ENCODE measurements at places on chromosomes 2 and 18.

DNA sequence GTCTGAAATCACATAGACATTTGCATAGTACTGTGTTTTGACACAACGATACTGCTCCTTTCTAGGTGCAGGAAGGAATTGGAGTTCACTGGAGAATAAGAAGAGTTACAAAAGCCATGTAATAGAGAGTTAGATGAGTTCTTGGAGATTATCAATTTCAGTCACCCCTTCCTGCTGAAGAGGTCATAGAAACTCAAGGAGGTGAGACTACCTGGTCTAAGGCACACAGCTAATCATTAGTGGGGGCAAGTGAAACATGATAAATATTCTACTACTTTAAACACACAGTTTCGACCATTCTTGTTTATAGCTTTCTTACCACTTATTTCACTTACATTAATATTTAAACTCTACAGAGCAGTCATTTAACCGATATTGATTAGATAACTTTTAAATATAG is 286.9 kb upstream of the NXPH2 start:
- DNase-seq: no peak

DNA sequence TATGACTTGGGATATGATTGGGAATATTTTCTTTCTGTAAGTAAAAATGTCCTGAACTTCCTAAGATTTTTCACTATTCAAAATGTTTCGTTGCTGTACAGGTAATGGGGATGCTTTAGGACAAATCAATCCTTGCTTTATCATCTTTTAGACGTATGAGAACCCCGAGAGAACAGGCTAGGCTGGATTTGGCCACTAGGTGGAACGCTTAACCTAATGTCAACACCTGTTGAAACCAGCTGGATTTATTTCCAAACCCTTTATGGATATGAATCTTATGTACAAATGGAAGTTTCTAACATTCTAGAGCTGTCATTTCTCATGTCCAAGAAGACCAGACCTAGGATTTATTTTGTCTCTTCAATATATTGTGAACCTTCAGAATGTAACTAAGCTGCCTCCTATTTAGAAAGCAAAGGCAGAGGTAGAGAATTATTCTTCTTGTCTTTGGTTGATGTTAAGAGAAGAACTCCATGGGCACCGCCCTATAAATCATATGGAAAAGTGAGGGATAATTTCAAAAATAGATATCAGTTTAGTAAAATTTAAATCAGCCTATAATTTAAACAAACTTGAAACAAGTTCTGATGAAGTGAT is 96.7 kb downstream of the PMAIP1 start:
- peak; percentile 68 for DNase-seq

DNA sequence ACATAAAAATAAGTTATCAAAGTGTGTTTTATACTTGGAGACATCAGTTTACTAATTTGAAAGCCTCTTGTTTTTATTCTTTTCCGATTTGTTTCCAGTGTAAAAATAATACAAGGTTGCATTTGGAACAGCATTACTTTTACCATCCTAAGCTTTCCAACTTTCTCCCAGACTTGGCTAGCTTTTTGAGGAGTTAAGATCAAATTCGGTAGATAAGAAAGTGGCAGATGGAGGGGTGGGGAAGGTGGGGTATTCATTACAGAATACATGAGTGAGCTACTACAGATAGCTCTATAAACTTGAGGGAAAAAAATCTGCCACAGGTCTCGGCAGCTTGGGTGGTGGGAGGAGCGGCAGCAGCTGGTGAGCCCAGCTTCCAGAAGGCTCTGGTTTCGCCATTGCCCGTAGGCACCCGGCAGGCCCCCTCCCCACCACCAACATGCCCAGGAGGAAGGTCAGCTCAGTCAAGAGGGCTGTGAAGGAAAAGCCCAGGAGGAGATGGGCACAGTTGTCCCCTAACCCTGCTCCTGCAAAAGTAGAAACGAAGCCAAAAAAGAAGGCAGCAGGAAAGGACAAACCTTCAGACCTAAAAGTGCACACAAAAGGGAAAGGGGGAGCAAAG is 18.6 kb upstream of the RMC1 start:
- DNase-seq: no peak

DNA sequence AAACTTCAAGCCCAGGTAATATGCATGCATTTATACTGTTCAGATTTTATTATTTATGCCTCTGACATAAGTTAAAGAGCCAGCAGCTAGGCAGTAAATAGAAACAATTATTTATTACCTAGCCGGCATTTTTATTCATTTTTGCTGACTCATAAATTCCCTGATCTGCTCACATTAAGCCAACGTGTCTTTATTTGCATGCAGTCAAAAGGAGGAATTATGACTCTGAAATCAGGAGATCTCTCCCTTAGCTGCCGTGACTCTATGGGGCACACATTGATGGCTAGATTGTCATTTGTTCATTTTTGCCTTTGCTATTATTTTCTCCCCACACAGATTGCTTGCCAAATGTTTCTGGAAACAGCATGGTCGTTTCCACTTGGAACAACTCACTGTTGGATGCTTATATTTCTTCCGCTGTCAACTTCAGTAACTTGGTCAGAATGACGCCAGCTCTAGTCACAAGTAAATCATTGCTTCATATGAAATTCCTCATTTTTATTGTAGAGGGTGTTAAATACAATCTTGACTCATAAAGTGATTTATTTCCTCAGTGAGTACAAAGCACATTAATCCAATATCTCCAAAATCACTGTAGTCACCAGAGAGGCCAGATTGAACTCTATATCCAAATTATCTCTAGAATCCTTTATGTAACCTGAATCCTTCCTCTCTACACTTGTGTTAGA is 15.9 kb upstream of the ZBTB14 start:
- DNase-seq: no peak

GRCh38 chr2:232421189-232421785 is 14.6 kb downstream of the ALPG start:
- no peak for DNase-seq

GRCh38 chr2:53576166-53576565 is 191.4 kb upstream of the CHAC2 start:
- peak; percentile 9 for DNase-seq

DNA sequence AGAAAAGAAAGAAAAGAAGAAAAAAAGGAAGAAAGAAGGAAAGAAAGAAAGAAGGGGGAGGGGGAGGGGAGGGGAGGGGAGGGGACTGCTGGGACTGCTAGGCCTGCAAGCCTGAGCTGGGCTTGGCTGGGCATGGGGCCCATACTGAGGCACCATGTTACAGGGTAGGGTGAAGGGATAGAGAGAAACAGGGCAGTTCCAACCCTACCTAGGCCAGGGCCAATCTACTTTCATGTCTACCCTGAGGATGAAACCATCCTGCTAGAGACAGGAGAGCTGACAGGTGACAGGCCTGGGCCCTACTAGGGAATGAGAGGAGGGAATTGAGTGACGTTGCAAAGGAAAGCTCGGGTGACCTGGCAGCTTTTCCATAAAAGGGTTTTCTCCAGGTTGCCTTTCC is 41.7 kb downstream of the TEX44 start:
- no peak for DNase-seq
